CMK (cell line): ENCODE measurements at places on chromosomes 2 and 18.

GRCh38 chr2:222641336-222641735 lies 14.6 kb downstream of the FARSB start:
- no peak for DNase-seq

GRCh38 chr2:18828296-18828695 lies 238.9 kb upstream of the NT5C1B start:
- no peak for DNase-seq

GRCh38 chr2:106104332-106105062 lies 89.6 kb downstream of the UXS1 start:
- DNase-seq: peak; percentile 15

DNA sequence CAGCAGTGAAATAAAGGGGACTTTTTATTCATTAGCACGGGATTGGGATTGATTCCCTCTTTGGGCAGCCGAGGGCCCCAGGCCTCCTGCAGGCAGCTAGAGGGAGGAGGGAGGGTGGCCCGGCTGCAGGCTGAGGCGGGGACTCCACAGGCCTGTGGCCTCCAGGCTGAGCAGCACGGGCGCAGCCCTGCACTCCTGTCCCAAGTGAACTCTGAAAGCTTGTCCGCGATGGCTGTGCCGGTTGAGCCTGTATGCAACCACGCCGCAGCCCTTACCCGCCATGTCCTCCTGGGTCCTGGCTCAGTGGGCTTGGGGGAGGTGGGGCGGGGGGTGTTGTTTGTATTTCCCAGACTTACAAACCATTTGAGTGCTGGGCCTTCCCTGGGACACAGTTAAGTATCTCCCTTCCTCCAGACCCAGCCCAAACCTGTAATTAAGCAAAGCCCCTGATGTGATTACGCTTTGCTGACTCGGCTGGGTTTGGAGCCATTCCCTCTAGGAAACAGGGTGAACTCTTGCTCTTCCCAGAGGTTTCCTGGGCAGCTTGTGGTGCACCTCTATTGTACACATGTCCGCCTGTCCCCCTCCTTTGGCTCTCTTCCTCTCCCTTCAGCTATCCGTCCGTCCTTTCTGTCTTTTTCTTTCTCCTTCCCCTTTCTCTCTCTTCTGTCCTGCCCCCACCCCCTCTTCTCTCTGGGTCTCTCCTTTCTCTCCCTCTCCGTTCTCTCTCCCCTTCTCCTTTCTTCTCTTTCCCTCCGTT lies 5.3 kb downstream of the GLI2 start:
- DNase-seq: no peak

GRCh38 chr2:167862782-167863181 lies 384.6 kb downstream of the STK39 start:
- DNase-seq: no peak

GRCh38 chr18:60421356-60422118 lies 49.0 kb upstream of the MC4R start:
- no peak for DNase-seq

DNA sequence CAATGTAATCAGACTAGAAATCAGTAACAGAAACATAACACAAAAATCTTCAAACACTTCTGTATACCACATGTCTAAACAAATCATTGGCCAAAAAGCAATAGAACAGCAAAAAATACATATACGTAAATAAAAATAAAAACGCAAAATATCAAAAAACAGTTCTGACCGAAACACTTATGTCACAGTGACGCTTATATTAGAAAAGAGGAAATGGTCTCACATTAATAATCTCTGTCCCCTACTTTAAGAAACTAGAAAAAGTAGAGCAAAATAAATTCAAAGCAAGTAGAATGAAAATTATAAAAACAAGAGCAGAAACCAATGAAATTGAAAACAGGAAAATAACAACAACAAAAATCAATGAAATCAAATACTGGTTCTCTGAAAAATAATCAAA lies 41.9 kb downstream of the TMEM131 start:
- DNase-seq: no peak
